A549 treated with Mapracorat at 1 μM for 4 hours (cell line): ENCODE measurements at places on chromosomes 11 and 22. TPM values are rescaled to one million over a fixed set of nuclear protein-coding genes. Genes with fewer than 3 reads are reported as not detected.

The PICALM gene
- 67.0 to 86.9 TPM (median 79.9 TPM) in 5 replicates for total RNA-seq

The TUT1 gene
- total RNA-seq = 13.6 to 16.7 TPM (median 16.4 TPM) in 5 replicates

The APOL3 gene
- total RNA-seq = not detected in 5 replicates

The P2RY2 gene
- 8.6 to 13.0 TPM (median 11.6 TPM) in 5 replicates for total RNA-seq

The KCTD14 gene
- 1.4 to 2.1 TPM (median 1.6 TPM) in 5 replicates for total RNA-seq

The TM7SF2 gene
- 4.9 to 8.6 TPM (median 5.3 TPM) in 5 replicates for total RNA-seq

The OR4X2 gene
- not detected in 5 replicates for total RNA-seq

The IL17REL gene
- total RNA-seq = 0.04 to 0.06 TPM (median 0.05 TPM) in 5 replicates

The PRR33 gene
- not detected in 5 replicates for total RNA-seq
